ENCODE measurements at places on chromosomes 11 and 22.

GRCh38 chr11:14029440-14029839, 66.9 kb downstream of the SPON1 start:
- peak; percentile 77 for DNase-seq

- DNase-seq: no peak
Measured at GRCh38 chr11:22808571-22809197, 20.9 kb downstream of the SVIP start.

DNA sequence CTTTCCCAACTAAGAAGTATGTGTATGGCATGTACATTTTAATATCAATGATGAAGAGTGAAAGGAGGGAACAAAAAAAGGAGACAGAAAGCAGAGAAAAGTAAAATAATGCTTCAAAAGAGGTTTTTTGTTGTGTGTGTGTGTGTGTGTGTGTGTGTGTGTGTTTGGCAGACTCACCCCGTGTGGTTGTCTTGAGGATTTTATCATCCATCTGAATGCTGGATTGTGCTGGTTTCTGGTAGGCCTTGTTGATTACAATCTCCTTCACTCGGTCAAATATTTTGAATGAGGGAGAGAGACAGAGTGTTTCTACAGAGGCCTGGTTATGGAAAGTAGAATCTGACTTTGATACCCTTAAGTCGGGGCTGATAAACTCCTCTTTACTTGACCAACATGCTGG, 128.5 kb downstream of the ENTHD1 start:
- no peak for DNase-seq

DNA sequence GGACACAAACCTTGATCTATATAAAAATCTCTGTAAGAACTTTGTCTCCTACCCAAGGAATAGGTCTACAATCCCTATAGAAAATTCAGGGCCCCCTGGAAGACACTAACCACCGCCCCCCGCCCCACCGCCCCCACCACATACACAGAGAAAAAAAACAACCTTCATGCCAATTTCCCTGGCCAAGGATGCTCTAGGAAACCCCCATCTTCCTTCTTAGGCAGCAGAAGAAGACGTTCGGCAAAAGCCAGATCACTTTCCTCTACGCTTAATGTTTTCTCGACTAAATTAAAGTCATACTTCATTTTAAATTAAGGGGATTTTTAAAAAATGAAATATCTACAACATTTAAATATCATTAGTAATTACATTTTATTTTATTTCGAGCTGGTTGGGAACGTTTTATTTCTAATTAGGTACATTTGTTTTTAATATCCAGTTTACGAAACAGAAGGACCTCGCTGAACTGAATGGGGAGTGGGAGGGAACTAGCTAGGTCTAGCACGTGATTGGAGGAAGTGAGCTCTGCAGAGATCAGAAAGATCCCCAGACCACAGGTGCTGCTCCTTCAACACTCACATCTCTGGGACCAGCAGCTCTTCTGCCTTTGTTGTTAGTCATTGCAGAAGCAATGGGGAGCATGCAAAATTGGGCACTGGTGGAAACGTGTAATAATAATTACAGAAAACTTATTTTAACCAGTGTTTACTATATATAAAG, 472.3 kb downstream of the MN1 start:
- peak; percentile 68 for DNase-seq

- no peak for DNase-seq
Measured at GRCh38 chr11:118276422-118276821, 12.3 kb upstream of the MPZL2 start.

GRCh38 chr11:59208956-59209355, 3.8 kb downstream of the MPEG1 start:
- DNase-seq: no peak

GRCh38 chr11:109696191-109696897, 274.4 kb downstream of the C11orf87 start:
- DNase-seq: no peak

DNA sequence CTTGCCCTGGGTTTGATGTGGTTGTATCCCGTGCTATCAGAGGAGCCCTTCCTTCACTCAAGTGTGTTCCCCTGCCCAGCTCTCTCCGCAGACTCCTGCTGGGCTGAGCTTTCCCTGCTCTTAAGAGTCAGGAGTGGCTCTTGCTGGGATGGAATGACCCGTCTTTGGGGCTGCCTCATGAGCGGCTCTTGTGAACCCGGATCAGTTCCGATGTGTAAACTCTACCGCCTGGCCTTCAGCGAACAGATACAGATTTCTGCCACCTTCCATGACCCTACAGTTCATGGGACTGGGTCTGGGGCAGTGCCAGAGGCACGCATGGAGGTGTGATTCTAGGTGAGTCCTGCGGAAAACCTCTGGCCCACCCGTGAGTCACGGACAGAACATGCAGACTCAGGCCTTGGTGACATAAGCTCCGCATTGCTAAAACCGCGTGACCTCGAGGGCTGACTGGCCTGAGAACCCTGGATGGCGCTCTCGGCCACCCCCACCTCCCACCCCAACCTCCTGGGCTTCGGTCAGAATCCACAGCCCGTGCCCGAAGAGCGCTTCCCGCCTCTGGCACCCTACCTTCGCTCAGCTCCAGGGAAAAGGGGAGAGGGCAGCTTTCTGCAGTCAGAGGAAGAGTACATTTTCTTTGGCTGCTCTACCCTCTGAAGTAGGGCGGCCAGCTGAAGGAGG, 1.3 kb upstream of the ZBTB16 start:
- peak; percentile 78 for DNase-seq

Data from endodermal cell (in vitro differentiated cells).